ENCODE measurements at places on chromosomes 12 and 14.

DNA sequence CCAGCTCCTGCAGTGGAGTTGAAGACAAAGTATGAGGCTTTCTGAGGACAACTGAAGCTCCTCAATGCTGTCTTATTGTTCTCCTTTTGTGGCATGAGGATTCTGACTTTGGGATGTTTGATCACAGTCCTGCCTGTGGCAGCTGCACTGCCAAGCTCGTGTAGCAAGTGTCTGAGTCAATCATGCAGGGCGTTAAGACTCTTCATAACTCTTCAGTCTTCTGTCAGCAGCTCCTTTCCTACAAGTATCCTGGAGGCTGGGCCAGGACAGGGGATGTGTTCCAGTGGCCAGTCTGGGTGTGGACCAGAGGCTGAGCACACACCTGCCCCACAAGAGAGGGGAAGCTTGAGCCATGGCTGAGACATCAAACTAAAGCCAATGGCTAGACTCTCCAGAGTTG is 94.3 kb downstream of the PELI2 start:
- DNase-seq: no peak

GRCh38 chr14:68550338-68550715 is 242.5 kb downstream of the ZFP36L1 start:
- no peak for DNase-seq

DNA sequence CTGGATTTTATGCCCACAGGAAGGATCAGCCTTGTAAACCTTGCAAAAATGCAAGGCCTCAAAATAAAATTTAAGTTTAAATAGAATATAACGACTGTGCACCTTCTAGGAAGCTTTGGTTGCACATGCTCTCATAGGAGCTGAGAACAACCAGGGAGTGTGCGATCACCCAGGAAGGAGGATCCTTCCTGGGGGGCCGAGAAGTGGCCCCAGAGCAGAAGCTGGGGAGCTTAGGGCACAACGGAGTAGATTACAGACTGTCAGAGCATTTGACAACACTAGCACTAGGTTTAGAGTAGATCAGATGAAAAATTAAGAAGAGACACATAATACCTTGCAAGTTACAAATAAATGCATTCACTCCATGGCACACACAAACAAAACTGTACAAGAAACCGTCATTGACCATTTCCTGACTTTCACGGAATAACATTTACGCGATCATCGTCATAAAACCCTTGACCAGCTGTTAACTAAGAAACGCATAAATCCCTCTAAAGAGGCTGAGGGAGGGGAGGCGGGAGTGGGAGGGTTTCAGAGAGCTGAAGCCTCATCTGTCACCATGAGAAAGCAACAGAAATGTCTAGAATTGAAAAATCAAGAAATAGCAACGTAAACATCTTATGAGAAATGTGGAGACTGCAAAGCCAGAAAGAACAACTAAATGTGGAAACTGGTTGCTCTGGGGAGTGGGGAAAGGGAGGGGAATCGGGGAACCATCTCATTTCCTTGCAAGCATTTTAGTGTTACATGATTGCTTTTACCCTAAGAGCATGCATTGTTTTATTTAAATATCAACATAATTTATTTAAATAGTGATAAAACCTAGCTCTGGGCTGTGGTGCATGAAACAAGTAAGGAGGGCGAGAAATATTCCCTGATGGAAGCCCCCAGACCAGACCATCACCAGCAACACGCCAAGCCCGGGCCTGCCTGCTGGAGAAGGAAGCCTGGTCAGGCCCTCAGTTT is 13.1 kb upstream of the CCDC85C start:
- DNase-seq: no peak

DNA sequence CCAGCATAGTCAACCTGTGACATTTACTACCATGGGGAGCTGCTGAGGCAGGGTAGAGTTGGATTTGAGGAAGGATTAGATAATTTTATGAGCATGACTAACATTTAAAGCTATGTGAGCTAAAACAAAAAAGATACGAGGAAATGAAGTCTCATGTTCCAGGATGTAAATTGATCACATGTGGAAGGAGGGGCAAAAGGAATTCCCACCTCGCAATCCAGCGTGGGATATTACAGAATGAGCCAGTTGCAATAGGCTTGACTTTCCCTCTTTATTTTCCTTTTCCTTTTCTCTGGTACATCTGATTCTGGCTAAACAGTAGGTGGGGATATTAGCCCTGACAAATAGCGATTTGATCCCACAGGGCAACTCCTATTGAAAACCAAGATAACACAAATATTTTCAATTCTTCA is 214.9 kb upstream of the HMGA2 start:
- DNase-seq: no peak

DNA sequence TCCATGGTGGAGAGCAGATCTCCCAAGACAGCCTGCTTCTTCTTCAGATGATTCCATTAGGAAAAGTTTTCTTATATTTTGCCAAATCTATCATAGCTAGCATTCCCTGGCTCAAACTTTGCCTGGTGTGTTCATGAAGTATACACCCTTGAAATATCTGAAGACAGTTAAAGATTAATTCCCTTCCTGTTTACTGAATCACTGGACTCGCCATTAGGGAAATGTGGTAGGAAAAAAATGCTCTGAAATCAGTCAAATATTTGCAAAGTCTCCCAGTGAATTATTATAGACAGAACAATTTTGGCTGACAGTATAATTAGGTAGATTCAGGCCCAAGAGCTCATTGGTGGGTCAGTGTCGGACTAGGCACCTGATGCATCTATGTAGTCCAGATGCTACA is 86.5 kb downstream of the PDZRN4 start:
- DNase-seq: no peak

- DNase-seq: no peak
Observed at GRCh38 chr12:111249018-111249370, 119.9 kb downstream of the PHETA1 start.

- no peak for DNase-seq
Observed at GRCh38 chr14:68074765-68075381, 255.3 kb downstream of the RAD51B start.

GRCh38 chr12:3416159-3416558 is 74.8 kb upstream of the PRMT8 start:
- DNase-seq: no peak

GRCh38 chr14:26381405-26381804 is 216.4 kb downstream of the NOVA1 start:
- DNase-seq: no peak

GRCh38 chr12:51863363-51863932 is 14.9 kb upstream of the FIGNL2 start:
- no peak for DNase-seq

DNA sequence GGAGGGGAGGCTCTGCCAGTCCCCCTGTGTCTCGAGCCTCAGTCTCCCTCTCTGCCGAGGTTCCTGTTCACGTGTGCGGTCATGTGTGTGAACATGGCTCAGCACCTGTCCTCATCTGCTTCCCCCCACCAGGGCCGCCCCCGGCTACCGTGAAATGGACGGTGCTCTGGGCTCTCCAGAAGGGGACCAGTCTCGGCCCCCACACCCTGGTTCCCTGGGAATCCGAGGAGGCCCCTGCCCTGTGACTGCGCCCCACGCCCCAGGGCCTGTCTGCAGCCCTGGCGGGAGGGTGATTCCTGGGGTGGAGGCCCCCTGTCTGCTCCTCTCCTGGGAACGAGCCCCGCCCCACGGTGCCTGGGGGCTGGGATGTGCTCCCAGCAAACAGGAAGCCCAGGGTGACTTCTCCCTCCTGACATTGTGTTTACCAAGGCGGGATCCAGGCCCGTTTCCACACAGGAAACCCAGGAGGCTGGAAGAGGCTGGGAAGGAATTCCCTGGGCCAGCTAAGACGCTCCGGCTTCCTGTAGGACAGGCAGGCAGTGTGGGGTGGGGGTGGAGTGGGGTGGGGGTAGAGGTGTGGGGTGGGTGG is 46.6 kb downstream of the KIF26A start:
- DNase-seq: no peak

DNA sequence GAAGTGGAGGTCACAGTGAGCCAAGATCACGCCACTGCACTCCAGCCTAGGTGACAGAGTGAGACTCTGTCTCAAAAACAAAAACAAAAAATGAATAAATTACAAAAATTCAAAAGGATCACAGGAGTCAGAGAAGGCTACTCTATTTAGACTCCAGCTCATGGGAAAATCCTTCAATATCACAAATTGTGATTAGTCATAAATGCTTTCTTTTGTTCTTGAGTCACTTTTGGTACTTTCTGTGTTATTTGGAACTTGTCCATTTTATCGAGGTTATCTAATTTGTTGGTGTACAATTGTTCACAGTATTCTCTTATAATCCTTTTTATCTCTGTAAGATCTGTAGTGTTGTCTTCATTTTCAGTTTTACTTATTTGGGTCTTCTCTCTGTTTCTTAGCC is 18.9 kb downstream of the ALDH2 start:
- no peak for DNase-seq

DNA sequence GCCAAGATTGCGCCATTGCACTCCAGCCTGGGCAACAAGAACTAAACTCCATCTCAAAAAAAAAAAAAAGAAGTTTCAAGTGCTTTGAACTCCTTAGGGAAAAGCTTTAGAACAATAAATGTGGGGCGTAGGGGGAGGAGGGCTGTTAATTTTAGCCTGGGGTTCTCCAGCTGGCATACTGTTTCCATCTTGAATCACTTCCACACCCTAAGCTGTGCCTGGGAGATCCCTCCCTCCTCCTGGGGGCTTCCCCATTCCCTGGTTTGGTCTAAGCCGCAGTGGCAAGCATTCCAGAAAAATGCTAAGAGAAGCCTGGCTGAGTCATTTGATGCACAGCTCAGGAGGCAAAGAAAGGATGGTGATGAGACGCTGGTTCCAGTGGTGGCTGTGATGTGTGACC is 2.3 kb upstream of the ZNF384 start:
- DNase-seq: no peak

- no peak for DNase-seq
Observed at GRCh38 chr12:53147653-53148052, 32.9 kb upstream of the ZNF740 start.

DNA sequence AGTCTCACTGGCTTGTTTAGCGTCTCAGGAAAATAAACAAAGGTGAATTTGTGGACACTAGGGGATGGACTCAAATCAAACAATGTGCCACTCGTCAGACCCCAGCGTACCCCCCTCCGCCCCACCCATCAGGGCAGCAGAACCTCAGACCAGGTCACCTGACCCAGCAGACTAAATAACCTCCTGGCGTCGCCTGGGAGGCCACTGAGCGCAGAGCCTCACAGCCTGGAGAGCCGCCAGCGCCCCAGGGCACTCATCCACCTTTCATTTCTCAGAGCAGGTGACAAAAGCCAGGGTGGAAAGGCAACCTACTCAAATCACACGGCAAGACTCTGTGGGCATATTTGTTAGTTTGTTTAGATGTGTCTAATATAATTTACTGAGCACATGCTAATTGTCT is 100.9 kb downstream of the DICER1 start:
- DNase-seq: no peak

GRCh38 chr14:32823706-32824105 is 115.0 kb upstream of the NPAS3 start:
- DNase-seq: no peak

DNA sequence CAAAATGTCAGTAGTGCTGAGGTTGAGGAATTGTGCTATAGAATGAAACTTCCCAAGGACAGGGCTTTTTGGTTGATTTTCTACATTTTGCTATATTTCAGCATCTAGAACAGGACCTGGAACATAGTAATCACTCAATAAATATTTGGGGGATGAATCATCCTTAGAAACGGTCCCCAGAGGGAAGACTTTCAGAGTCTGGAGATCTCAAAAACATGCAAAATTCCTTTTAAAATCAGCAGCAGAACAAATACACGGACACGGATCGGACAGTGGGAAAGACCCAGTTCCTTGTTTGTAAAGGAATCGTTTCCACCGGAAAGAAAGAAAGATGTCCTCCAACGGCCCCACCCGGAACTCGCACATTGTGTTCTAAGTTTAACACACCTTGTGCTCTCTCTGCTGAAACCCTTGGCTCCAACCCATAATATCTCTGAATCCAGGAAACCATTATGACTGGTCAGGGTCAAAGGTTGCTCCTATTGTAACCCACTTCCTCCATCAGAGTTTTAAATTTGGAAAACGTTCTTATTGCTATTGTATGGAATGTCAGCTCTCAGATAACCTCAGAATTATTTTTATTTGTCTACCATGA is 617.2 kb downstream of the MED13L start:
- no peak for DNase-seq

DNA sequence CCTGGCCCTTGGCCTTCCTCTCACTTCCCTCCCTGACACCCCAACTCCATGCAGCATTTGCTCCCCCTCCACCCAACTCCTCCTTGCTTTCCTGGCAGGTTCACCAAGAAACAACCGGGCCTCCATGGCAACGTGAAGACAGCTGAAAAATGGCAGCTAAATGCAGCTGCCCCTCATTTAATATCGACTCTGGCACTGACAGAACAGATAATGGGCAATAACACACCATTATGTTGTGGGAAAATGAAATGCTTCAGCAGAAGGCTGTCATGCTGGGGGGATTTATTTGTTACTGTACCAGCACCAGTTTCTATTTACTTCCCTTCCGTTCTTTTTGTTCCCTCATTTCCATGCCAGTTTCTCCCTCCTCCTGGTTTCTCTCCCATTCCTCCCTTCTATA is 440.8 kb downstream of the NRXN3 start:
- no peak for DNase-seq

DNA sequence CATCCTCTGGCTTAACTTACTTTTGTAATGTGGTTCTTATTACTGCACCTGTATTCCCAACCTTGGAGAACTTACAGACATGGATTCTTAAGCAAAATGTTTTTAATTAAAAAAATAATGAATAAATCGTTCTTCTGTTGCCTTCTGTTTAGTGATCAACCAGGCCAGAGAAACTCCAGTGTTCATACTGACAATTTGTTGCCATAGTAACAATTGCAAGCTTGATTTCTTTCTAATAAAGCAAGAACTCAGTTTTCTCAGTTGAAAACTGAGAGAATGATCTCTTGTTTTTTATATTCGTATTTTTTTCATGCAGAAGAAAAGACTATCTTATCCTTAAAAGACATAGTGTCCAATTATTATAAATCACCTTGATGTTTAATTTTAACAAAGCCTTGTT is 106.5 kb upstream of the LMNTD1 start:
- DNase-seq: no peak

GRCh38 chr12:27221625-27222387 is 22.3 kb upstream of the STK38L start:
- no peak for DNase-seq

DNA sequence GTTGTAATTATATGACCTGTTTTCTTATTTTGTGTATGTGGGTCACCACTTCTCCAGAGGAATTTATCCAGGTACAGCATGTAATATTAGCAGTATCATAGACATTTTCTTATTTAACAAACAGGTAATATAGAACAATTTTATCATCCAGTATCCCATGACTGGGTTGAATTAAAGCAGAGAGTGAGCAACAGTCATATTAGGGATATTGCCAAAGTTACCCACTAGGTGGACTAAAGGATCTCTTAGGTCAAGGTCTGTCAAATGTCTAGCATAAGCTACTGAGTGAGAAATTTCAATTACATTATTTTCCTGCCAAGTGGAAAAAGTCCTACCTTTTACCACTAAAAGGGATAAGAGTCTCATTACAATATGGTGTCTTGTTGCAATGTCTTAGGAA is 62.1 kb upstream of the TRIM9 start:
- no peak for DNase-seq

- DNase-seq: no peak
Observed at GRCh38 chr14:87076922-87077321, 916.1 kb downstream of the GALC start.

- DNase-seq: no peak
Observed at GRCh38 chr12:50984586-50985298, 32.4 kb downstream of the HIGD1C start.
